ENCODE measurements at places on chromosomes 5 and 9. TPM values are rescaled to one million over a fixed set of nuclear protein-coding genes. Genes with fewer than 3 reads are reported as not detected.

PCDHGC3 gene
- 24.3 TPM for total RNA-seq

APBA1 gene
- 15.2 TPM for total RNA-seq

MSMP gene
- 1.6 TPM for total RNA-seq

C9orf153 gene
- not detected for total RNA-seq

- DNase-seq: no peak
Measured at GRCh38 chr5:81121273-81121672, 111.8 kb upstream of the CKMT2 start.

Data from glomerular endothelial cell (primary cell).